ENCODE measurements at places on chromosomes 2 and 18. TPM values are rescaled to one million over a fixed set of nuclear protein-coding genes. Genes with fewer than 3 reads are reported as not detected.

GRCh38 chr2:102025583-102026267, 34.0 kb downstream of the IL1R2 start:
- no peak for DNase-seq

PLCD4 gene
- total RNA-seq, result 1.2 TPM

ZNF385B gene
- 4.8 TPM for total RNA-seq

DNA sequence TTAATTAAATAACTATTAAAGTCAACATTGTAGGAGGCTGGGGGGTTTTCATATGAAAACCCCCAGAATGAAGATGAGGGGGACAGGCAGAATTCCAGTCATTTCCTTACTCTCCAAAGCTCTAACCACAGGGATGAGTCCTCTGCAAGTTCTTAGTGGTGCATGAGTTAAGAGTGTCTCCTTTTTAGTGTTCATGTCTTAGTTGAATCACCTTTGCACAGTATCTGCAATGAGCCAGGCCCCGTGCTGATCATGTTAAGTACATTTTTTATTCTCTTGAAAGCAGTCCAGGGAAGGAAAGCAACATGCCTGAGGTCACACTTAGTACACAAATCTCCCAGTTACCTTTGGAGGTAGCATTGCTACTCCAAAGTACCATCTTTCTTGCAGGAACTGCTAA, 25.7 kb upstream of the MSGN1 start:
- no peak for DNase-seq

DNA sequence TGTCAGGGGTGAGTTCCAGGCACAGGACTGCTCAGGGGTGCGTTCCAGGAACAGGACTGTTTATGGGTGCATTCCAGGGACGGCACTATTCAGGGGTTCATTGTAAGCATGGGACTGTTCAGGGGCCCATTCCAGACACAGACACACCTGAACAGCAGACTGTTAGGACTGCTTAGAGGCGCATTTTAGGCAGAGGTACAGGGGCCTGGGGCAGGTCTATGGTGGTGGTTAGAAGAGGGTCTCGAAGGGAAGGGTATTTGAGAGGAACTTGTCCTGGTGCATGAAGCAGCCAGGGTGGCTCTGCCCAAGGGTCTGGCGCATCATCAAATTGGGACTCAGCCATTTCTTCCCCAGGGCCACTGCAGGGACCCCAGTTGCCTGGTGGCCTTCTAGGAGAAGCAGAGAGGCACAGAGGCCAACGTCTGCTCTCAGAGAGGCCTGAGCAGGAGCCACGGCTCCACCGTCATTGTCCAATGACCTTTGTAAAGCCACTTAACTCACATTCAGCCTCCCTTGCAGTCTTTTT, 14.8 kb upstream of the MLPH start:
- no peak for DNase-seq

GRCh38 chr2:241035818-241036396, 37.5 kb downstream of the SNED1 start:
- DNase-seq, result no peak

CKAP2L gene
- total RNA-seq, result 26.4 TPM

GRCh38 chr2:86636842-86637241, 13.2 kb upstream of the RNF103 start:
- no peak for DNase-seq

GRCh38 chr18:59263661-59264060, 9.6 kb downstream of the RAX start:
- DNase-seq, result no peak

DNA sequence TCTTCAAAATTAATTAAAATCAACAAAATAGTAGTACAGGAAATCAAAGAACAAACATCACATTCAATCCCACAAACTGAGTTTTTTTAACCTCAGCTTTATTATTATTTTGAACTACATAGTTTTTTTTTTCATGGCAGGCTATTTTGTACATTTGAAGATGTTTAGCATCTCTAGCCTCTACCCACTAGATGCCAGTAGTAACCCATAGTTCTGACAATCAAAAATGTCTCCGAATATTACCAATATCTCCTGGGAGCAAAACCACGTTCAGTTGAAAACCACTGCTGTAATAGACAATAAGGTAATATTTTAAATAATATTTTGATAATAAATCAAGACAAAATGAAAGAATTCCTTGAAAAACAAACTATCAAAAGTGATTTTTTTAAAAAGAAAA, 702.6 kb upstream of the LRRTM1 start:
- no peak for DNase-seq

CHRNG gene
- total RNA-seq, result not detected

DNA sequence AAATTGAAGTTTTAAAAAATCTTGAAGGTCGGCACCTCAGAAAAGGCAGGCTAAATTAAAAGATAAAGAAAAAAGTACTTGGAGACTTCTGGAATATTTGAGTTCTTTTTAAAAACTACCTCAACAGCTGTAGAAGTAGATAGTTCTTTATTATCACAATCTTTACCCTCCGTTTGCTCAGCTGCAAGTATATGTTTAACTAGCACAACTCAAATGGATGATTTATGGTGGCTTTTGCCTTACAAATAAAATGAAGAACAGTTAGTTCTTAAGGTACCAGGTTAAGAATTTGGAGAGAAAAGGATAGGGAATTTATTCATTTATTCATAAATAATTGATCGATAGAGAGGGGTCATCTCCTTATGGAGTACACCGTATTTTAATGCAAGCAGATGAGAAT, 237.6 kb upstream of the FOSL2 start:
- no peak for DNase-seq

ONECUT2 gene
- total RNA-seq, result under 0.01 TPM

DNA sequence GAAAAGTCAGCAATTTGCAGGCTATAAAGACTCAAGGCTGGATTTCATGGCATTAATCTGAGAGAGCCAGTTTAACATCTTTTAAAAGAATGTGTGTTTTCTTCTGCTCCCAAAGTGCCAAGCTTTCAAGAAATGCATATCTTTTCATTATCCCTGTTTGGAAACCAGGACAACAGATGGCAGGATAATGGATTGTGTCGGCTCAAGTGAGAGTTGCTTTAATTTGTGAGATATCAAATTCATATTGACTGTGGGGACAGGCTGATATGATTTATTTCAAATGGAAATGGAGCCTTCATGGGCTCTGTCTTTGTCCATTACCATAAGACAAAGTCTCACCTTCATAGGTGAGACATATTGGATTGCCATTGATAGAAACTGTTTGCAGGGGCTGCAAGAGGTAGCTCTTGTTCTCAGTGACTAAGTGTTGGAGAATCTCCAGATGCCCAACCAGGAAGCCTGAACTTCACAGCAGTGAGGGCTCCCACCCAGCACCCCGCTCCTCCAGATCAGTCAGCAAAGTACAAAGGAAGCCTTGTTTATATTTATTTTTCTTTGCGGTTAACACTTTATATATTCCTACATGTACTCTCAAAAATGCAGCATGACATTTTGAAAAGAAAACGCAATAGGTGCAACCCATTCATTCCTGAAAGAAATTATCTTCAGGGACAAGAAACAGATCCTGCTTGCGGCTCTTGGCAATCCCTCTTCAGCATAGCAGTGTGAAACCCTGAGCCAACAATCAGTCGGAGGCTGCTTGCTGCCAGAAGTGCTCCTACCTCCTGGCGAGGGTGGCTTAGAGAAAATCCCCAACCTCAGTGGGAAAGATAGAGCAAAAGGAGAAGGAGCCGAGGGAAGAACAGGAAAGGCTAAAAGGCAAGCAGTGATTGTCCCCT, 65.8 kb upstream of the ATL2 start:
- DNase-seq, result peak; percentile 85

DNA sequence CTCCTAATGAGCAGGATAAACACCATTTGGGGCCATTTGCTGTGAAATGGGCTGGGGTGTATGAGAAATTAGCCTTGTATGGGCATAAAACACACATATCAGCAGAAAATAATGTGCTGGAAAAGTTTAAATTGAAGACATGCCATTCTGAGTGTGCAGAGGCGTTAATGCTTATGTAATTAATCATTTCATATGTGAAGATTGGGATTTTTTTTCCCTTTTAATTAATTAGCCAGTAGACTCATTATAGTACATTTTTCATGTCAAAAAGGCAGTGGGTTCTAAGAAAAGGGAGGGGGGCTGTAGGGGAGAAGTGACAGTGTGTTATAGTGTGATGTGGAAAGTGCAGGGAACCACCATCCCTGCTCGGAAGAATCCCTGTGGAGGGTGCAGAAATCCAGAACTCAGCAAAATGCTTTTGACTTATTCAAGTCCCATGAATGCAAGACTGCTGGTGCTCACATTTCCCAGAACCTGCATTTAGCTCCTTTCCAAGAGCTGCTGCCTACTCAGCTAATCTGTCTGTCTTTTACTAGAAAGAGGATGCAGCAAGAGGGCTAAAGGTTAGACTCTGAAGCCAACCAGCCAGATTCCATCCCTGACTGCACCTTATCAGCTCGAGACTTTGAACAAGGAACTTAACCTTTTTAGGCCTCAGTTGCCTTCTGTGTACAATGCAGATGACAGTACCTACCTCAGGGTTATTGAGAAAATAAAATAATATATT, 11.6 kb upstream of the COX7A2L start:
- no peak for DNase-seq

DNA sequence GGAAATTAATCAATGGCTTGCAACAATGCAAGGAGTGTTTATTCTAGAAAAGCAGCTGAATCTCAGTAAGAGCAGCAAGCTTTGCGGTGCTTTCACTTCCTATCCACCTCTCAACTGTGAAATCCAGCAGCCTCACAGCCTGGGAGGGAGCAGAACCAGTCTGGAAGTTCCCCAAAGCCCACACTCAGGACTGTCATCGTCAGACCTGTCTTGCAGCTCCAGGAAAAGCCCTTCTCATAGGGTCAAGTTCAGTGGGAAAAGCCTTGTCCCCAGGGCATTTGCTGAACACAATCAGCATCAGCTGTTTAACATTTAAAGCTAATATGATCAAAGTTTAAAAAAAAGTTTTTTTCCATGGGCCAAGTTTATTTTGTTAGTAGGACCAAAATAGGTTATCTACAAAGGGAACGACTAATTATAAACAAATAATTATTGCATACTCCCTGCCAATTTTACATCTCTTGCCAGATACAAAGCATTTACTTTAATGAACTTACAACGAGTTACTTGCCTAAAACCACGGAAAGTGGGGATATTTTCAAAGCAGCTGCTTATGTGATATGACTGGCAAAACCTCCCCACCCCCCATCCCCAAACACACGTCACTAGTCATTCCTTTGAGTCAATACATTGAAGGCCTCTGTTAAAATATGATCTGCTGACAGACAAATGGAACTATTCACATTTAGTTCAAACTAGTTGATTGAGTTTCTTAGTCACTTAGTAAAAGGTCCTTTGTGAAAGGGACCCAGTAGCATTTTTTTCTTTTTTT, 36.8 kb downstream of the PARD6G start:
- DNase-seq, result no peak

GRCh38 chr2:172173174-172173706, 70.5 kb upstream of the DLX2 start:
- no peak for DNase-seq

- no peak for DNase-seq
These were observed 25.9 kb downstream of the HS1BP3 start for GRCh38 chr2:20624884-20625485.

CCDC141 gene
- 2.7 TPM for total RNA-seq

UCN gene
- total RNA-seq, result 1.1 TPM

ALPP gene
- not detected for total RNA-seq

- no peak for DNase-seq
These were observed 258.9 kb upstream of the EPHA4 start for GRCh38 chr2:221831051-221831450.

DNA sequence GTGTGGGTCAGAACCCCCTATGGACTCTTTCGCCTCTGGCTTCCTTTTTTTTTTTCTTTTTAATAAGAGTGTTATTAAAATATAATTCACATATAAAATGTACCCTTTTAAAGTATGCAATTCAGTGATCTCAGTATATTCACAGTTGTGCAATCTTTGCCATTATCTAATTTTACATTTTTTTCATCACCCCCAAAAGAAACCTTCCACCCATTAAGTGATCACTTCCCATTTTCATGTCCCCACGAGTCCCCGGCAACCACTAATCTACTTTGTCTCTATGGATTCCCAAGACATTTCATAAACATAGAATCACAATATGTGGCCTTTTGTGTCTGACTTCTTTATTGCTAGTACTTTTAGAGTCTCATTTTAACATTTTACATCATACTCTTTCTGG, 38.7 kb upstream of the ANXA4 start:
- no peak for DNase-seq

DNA sequence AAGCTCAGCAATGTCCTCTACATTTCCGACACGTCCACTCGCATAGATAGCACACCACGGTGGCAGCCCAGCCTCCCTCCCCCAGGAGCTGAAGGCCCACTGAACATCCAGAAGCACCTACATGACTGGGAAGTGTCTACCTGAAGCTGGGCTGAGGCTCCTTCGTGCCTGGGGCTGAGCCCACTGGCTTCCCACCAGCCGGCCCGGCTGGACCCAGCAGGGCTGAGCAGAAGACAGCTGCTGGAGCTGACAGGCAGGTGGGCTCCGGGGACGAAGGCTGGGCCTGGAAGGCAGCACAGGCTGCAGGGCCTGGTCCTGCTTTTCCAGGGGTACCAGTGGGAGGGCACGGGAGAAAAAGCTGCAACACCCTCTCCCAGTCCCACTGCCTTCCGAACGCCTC, 13.5 kb downstream of the SDC1 start:
- DNase-seq, result no peak

- DNase-seq, result peak; percentile 91
These were observed 35.0 kb downstream of the TSN start for GRCh38 chr2:121790276-121790956.

TMEM37 gene
- not detected for total RNA-seq

REG1A gene
- not detected for total RNA-seq

STK36 gene
- total RNA-seq, result 65.6 TPM

DNA sequence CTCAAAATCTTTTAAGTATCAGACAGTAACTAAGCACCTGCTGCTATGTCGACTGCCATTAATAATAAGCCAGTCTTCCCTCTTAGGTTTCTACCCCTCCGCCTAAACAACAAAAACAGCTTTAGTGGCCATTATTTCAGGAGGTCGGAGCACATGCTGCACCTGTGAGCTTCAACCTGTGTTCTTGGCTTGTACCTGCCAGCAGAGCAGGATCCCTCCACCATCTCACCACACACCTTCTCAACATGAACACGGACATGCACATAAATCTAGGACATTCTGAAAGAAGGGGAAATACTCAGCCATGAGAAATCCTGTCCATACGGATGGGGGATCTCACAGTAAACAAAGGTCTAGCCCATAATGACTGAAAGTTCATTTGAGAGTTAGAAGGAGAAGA, 3.7 kb downstream of the CYB5A start:
- no peak for DNase-seq

SCN1A gene
- 0.09 TPM for total RNA-seq

GPBAR1 gene
- total RNA-seq, result not detected

GPR45 gene
- total RNA-seq, result not detected

- peak; percentile 71 for DNase-seq
These were observed 11.3 kb downstream of the MALT1 start for GRCh38 chr18:58682429-58683069.
